ENCODE measurements at places on chromosomes 7 and 10.

DNA sequence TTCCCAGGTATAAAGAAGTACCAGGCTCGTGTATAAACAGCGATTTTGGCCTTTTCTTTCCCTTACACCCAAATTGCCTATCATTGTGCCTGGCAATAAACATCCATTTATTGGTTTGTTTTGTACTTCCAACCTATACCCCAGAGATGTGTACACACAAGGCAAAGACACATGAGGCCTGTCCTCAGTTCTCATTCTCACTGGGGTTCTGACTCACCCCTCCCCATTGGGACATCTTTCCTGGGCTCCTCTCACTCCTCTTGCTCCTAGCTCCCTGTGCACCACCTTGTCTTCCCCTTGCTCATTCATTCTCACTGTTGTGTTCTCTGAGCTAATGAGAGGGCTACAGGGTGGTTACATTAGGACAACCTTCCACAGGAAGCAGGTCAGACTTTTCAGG lies 240.7 kb downstream of the ANK3 start:
- DNase-seq: no peak

DNA sequence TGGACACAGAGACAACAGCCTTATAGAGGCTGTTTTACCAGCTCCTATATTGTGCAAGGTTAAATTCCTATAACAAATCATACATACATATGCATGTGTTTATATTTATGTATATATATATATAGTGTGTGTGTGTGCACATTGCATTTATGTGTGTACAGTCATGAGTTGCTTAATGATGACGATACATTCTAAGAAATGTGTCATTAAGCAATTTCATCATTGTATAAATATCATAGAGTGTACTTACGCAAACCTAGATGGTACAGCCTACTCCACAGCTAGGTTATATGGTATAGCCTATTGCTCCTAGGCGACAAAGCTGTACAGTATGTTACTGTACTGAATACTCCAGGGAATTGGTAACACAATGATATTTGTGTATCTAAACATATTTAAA lies 30.1 kb upstream of the TNKS2 start:
- no peak for DNase-seq

DNA sequence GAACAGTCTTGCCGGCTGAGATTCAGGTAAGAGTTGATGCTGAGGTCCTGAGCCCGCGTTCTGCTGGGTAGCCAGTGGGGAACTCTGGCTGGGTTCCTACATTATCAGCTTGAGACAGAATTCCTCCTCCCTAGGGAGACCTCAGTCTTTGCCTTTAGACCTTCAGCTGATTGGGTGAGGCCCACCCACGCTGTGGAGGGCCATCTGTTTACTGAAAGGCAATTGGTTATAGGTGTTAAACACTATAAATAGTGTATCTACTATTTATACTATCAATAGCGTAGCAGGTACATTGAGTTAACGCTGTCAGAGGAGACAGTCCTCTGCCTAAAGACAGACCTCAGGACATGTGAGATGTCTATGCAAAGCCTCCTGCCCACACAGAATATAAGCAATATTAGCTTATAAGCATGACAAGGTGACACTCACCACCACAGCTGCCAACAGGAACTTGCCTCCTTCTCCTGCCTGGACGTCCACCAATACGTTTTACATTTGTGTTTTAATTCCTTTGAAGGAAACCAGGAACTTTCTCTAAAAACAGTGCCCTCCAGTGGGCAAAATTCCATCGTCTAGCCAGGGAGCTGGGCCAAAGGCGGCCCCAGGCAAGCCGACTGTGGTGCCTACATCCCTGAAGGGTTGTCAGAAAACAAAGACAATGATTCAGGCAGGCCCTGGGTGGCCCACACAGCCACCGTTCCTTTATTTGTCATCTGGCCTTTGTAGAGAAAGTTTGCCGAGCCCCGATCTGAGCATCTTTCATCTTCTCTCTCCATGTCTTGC lies 58.8 kb downstream of the INSIG1 start:
- peak; percentile 15 for DNase-seq

- DNase-seq: no peak
Measured at GRCh38 chr10:58704671-58705141, 192.0 kb downstream of the BICC1 start.

- DNase-seq: no peak
Measured at GRCh38 chr7:77223261-77223660, 23.6 kb upstream of the FGL2 start.

Data from COR-L47 (cell line).